ENCODE measurements at places on chromosomes 16 and 17.

GRCh38 chr16:79452671-79453070, 147.9 kb downstream of the MAF start:
- no peak for DNase-seq

DNA sequence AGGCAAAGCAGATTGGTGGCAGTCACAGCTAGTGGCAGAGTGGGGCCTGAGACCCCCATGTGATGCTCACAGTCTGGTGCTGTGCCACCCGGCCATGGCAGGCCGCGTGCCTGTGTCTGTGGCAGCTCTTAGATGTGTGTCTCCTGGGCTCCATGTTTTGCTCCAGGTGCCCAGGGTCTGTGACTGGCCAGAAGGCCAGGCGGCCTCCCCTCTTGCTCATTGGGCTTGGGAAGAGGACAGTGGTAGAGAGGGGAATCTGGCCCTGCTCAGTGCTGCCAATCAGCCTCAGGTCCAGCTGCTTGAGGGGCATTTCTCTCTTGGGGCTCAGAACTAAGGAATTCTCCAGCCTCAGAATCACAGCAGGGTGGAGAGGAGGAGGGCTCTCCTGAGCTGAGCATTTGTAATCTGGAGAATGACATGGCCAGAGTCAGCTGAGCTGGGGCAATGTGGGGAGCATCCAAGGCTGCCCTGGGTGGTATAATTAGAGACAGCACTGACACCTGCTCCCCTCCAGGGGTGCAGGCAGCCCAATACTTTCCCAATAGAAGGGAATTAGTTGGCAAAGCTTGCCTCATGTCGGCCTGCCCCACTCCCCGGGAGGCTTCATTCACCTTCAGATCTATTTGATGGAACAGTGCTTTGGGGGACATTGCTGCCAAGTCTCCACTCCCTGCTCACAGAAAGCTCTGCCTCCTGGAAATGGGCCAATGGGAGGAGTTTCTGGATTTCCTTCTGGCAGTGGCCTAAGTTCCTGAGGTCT, 2.7 kb upstream of the LASP1NB start:
- no peak for DNase-seq

DNA sequence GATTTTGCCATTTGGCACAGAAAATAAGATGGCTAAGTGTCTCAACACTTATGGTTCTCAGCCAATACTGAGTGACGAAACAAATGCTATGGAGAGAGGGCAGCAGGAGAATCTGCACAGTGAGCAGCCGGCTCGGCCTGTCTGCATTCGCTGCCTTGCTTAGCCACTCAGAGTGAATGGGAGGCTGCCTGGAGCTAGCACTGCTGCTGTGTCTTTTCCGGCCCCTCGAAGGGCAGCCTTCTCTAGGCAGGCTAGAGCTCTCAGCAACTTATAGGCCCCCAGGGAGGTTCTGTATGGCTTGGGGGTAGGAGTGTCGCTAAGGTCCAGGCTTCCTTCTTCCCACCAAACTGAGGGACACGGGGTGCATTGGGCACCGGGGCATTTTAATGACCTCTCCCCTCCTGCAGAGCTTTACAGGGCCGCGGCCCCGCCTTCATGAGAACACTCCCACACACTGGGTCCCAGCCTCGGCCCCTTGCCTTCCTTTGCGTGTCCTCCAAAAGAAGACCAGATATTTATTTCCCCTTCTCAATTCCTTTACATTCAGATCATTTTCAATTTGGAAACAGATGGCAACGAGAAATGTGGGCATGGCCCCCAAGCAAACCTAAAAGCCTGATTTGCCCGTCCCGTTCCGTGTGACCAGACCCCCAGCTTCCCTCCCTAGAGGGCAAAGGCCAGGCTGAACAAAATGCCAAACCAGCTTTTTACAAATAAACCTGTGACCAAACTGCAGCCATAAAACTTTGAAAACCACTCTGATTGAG, 670.9 kb downstream of the TOX3 start:
- DNase-seq, result no peak

DNA sequence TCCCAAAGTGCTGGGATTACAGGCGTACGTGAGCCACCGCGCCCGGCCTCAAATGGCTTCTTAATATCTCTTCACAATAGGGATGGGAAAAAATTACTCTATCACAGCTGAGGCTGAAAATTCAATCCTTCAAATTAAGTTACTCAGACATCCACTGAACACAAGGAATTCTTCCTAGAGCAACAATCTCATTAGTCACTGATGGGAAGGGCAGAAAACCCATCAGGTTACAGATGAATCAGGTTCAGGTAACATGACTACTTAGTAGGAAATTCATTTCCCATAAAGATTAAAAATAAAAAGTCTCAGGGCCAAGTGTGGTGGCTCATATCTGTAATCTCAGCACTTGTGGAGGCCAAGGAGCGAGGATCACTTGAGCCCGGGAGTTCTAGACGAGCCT, 42.5 kb upstream of the ABR start:
- no peak for DNase-seq

DNA sequence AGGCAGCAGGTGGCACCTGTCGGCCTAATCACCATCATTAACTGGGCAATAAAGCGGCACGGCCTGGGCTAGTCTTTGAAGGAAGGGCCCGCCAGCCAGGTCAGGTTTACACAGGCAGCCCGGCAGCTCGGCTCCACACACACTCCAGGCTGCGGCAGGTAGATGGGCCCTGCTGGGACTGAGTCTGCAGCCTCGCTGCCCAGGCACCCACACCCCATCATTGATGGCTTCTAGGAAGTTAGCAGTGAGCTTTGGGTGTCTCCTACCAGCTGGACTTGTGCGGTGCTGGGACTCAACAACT, 6.8 kb upstream of the FOXN1 start:
- no peak for DNase-seq

GRCh38 chr16:28165598-28165997, 46.2 kb downstream of the XPO6 start:
- DNase-seq, result no peak

- DNase-seq, result no peak
Measured at GRCh38 chr17:67041941-67042899, 2.1 kb upstream of the CACNG1 start.

GRCh38 chr16:630815-631405, at the start of gene WFIKKN1:
Gene WFIKKN1, plus strand, starts transcription at chr16:630985. Its CDS starts 269 bp downstream, at chr16:631254.
- DNase-seq, result no peak

- DNase-seq, result no peak
Measured at GRCh38 chr17:20206068-20206467, 196.9 kb downstream of the SPECC1 start.

DNA sequence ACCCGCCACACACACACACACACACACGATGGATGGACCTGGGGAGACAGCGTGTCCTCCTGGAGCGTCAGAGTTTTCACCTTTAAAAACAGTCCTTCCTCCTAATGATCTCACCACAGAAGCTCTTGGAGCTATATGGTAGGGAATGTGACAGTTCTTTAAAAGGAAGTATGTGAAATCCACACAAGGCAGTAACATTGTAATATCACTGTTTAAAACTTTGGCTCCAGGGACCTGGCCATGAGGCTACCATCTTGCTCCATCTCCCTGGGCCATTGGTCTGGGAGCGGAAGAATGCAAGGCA, 302.4 kb downstream of the SOX9 start:
- DNase-seq, result no peak

Data from central memory CD8-positive, alpha-beta T cell (primary cell).